Pancreas (tissue), 10 donors: ENCODE measurements at places on chromosomes 1 and 21.
A peak's percentile ranks its signal among the peaks of the same experiment; 100 is the strongest.

DNA sequence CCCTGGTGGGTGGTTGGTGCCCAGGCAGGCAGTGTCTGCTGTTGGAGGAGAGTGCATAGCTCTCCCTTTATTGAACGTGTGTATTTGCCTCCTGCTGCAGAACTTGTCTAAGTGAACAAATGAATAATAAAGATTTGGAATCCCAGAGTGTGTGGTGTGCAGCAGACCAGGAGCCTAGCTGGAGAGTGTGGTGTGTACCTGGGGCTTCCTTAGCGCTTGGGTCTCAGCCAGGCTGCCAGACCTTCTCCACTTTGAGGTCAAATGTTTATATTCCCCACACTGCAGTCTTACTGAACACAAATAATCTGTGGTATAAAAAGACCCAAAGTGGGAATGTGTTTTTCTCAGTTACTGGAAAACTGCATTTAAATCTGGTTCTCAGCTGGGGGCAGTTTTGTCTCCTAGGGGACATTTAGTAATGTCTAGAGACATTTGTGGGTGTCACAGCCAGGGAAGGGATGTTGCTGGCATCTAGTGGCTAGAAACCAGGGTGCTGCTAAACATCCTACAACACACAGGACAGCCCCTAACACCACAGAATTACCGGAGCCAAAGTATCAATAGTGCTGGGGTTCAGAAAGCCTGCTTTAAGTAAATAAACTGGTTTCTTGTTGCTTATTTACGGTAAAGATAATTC is 23.6 kb downstream of the SLC37A1 start:
- DNase-seq, result no peak

GRCh38 chr21:16773206-16773605 is 739.6 kb upstream of the CXADR start:
- DNase-seq, result no peak

- DNase-seq, result no peak
Observed at GRCh38 chr21:42651515-42652401, 1.7 kb upstream of the PDE9A start.

GRCh38 chr1:70528590-70529333 is 117.7 kb downstream of the CTH start:
- DNase-seq, result no peak

DNA sequence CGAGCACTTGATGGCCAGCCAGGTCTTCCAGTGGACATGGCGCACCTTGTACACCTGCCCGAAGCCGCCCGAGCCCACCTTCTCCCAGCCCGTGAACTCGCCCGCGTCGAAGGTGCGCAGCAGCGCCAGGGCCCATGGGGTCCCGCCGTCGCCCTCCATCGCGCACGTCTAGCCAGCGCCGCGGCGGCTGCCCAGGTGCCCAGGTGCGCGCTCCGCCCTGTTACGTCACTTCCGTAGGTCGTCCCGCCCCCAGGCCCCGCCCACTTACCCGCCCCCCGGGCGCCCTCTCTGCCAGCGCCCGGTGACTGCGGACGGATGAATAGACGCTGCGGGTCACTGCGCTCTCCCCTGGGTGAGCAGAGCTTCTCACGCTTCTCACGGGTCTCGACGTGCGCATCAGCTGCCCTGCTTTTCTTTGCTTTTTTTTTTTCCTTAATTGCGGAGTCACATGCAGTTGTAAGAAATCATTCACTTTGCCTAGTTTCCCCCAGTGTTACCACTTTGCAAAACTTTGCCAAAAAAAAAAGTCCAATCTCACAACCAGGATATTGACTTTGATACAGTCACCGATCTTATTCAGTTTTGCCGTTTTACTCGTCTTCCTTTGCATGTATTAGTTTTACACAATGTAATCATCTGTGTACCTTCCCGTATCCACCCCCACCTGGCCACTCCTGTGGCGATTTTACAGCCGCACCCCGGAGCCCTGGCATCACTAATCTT is at the start of gene RIPK4:
TSS of gene RIPK4 (minus strand) at position 170 of the 723 bp plus-strand sequence. CDS start at position 159, 11 bp downstream.
- DNase-seq, result peak; percentile 95

DNA sequence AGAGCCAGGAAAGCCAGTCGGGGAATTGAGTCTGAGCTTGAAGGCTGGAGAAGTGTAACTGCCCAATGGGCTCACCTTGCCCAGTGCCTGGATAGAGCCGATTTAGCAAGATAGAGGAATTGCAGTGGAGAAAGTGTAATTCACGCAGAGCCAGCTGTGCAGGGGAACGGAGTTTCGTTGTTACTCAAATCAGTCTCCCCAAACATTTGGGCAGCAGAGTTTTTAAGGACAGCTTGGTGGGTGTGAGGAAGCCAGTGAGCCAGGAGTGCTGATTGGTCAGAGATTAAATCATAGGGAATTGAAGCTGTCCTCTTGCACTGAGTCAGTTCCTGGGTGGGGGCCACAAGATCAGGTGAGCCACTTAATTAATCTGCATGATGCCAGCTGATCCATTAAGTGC is 28.4 kb upstream of the NLRP3 start:
- DNase-seq, result no peak

DNA sequence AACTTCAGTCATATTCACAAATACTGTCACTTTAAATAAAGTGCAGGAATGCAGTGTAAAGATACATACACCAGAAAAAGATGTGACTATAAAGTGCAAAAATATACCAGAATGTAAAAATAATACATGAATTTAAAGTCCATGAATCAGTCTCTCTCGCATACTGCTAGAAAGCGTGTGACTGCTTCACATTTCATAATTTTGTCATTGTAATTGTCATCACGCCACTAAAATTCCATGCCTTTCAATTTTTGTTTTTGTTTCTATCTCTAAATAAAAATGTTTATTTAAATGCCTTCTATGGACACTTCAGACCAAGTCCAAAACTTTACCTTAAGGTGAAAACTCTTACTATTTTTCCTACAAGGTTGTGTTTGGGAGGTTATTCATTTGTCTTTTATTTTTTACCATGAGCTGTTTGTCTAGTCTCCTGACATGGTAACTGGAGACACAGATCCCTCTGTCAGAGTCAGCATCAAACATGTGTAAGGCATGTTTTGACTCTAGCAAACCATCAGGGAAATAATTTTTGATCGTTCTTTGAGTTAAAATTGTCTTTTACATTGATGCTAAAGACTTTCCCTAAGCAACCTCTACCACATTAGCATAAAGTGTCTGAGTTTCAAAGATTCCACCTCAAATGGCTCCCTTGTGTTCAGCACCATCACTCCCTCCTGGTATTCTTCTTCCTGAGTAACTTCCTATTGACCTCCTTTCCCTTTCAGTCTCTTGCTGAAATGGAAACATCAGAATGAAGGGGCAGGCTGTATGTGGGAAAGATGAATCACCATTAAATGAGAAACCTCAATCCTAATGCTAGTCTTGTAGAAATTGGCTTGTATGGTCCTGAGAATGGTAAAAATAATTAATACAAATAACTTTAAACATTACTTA is 14.0 kb upstream of the AIM2 start:
- DNase-seq, result no peak
